Activated CD8-positive, alpha-beta T cell treated with anti-CD3 and anti-CD28 coated beads for 36 hours (primary cell): ENCODE measurements at places on chromosomes 11 and 22. TPM values are rescaled to one million over a fixed set of nuclear protein-coding genes. Genes with fewer than 3 reads are reported as not detected.

The SMIM35 gene
- 0.32 TPM for total RNA-seq

The CHKA gene
- total RNA-seq: 15.8 TPM

The TMA7B gene
- total RNA-seq: 2.2 TPM

The ZBTB16 gene
- 10.1 TPM for total RNA-seq

The RFPL2 gene
- total RNA-seq: not detected
